ENCODE measurements at places on chromosomes 7 and 10.

- no peak for DNase-seq
These were observed 107.6 kb downstream of the VIPR2 start for GRCh38 chr7:159036916-159037605.

DNA sequence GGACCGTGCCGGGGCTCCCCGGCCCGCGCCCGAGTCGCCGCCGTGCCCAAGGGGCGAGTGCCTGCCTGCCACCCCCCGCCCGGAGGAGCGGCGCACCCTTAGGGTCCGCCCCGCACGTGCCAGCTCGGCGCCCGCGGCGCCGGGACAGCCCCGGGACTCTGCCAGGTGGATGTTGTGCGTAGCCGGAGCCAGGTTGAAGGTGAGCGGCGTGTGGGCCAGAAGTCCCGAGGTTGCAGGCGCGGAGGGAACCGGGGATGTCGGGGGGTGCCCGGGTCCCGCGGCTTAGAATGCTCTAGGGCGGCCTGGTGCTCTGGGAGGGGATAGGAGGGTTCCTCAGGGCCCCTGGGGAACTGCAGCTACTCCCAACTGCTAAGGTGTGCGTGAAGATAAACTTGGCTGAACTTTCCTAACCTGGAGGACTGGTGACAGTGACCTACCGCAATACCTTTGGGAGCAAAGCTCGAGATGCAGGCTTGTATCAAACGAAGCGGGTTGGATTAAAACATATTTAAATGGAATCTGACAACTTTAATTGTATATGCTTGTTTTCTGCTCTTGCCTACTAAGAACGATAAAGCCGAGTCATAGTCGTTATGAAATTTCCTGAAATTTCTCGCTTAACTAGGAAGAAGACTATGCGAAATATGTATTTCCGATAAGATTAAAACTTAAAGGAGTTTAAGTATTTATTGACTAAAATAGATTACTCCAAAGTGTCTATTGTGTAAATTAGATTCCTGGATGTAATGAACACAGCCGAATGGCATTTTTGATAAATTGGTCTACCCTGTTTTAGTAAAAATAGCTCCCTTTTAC lies at the start of gene CUX1:
Gene CUX1, plus strand, starts transcription at position 156 of the 816 bp plus-strand sequence. Its CDS starts 14 bp downstream, at position 170.
- no peak for DNase-seq

- no peak for DNase-seq
These were observed 961.8 kb upstream of the CELF2 start for GRCh38 chr10:10055656-10056442.

GRCh38 chr7:68858497-68858896 lies 739.8 kb upstream of the AUTS2 start:
- no peak for DNase-seq

- no peak for DNase-seq
These were observed 68.3 kb downstream of the MINDY3 start for GRCh38 chr10:15791816-15792524.

GRCh38 chr7:97346349-97346748 lies 228.9 kb downstream of the SDHAF3 start:
- DNase-seq, result no peak

- no peak for DNase-seq
These were observed 12.8 kb downstream of the ZMIZ2 start for GRCh38 chr7:44761207-44762161.

DNA sequence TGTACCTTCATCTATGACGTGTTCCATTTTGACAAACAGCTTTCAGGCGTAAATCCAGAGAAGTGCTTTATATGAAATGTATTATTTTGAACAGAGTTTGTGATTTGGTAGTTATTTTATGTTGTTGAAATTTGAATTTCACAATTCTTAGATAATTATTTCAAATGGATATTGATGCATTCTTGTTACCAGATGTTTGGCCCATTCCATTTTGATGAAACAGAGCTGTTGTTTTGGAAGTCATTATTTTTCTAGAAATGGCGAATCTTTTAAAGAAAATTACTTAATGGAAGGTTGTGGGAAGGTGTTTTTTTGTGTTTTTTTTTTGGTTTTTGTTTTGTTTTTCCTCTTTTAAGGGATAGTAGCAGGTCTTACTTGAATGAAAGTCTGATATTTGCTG lies 2.4 kb downstream of the OTUD1 start:
- DNase-seq, result no peak

GRCh38 chr7:22287412-22287811 lies 69.5 kb downstream of the RAPGEF5 start:
- DNase-seq, result no peak

DNA sequence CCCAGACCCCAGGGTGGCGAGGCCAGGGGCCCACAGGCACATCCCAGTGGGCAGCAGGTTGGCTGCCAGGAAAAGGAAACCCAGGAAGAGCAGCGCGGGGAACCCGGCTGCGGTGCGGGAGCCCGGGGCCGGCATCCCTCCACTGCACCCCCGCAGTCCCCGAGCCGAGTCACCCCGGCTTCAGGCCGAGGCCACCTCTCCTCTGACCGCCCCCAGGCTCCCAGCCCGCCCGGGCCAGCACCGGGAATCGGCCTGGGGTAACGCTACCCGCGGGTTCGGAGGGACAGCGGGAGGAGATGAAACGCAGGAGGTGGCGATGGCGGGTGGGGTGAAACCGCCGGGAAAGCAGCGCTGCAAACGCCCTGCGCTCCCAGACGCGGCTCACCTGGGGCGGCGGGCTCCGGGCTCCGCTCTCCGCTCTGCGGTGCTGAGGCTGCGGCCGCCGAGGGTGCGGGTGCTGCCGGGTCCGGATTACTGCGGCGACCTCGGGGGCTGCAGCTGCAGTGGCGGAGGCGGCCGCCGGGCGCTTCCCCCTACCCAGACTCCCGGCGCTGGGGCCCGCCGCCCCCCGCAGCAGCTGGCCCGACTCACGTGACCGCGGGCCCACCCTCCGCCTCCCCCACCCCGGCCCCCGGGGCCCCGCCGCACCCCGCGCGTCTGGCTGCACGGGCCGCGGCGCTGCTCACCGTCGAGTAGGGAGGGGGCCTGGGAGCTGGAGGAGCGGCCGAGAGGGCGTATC lies at the start of gene SCRN1:
Gene SCRN1, minus strand, starts transcription at position 545 of the 739 bp plus-strand sequence. CDS start 20,734 bp downstream, outside the sequence.
- DNase-seq, result peak; percentile 3

DNA sequence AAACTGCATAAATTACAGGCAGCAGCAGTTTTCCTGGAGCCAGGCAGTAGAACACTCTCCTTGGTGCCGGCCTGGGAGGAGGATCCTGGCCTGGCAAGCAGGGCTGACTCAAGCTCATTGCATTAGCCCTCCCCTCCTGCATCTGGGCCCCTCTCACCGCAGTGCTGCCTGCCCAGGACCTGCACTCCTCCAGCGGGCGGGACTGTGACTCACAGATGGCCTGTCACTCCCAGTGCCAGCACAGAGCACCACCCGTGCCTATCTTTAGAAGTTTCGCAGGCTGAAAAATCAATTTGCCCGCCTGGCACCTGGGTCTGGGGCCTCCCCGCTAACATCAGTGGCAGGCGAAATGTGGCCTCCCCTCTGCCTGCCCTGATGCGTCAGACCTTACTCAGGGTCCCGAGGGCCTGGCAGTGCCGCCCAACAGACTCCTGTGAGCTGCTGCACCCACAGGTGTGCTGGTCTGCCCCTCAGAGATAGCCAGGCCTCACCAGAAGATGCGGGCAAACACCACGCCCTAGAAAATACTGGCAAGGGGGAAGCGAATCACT lies 123.8 kb downstream of the KCNMA1 start:
- no peak for DNase-seq

GRCh38 chr10:33113466-33113865 lies 155.4 kb upstream of the ITGB1 start:
- no peak for DNase-seq

- DNase-seq, result no peak
These were observed 213.3 kb upstream of the PHYHIPL start for GRCh38 chr10:58963101-58963534.

Data from activated gamma-delta T cell treated with anti-CD3 and anti-CD28 coated beads, Interleukin-2, amount 50 U/mL, for 16 hours (primary cell).